ENCODE measurements at places on chromosomes 7 and 10.

- no peak for DNase-seq
Observed at GRCh38 chr10:113177156-113177935, 227.3 kb downstream of the TCF7L2 start.

GRCh38 chr7:159197066-159197975 lies 52.7 kb upstream of the VIPR2 start:
- no peak for DNase-seq

DNA sequence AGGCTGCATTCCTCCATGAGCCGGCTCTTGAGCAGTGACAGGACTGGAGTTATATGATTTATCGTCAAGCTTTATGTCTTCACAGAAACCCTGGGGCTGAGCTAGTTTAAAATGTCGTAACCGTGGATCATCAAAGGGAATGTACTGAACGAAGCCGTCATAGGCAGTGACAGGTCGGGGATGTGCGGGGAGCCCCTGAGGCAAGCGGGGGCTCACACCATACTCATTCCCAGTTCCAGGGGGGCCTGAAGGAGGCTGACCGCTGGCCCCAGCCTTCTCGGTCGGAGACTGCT lies 30.7 kb downstream of the JCAD start:
- DNase-seq = no peak

- DNase-seq = no peak
Observed at GRCh38 chr10:90571481-90572258, 286.2 kb downstream of the HTR7 start.

All from T47D (cell line).